Activated naive CD8-positive, alpha-beta T cell treated with anti-CD3 and anti-CD28 coated beads for 36 hours (primary cell): ENCODE measurements at places on chromosomes 4 and X. TPM values are rescaled to one million over a fixed set of nuclear protein-coding genes. Genes with fewer than 3 reads are reported as not detected.

DNA sequence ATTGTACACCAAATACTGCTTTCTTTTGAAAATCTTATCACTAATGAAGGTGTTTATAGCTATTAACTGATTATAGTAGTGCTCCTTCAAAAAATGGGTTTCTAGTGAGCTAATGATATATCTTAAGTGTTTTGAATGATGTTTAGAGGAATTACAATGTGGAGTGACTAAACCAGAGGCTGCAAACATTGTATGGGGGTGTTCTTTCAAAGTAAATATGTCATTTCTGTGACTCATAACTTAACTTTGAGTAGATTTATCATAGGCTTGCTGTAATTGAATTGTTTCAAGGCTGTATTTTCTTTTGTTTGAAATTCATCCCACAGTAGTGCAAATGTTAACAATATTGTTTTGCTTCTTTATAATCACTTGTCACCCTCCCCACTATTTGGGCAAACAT lies 141.6 kb downstream of the IL1RAPL2 start:
- DNase-seq, result no peak

GRCh38 chrX:135213200-135213844 lies 38.5 kb upstream of the ETDA start:
- DNase-seq, result peak; percentile 44

DNA sequence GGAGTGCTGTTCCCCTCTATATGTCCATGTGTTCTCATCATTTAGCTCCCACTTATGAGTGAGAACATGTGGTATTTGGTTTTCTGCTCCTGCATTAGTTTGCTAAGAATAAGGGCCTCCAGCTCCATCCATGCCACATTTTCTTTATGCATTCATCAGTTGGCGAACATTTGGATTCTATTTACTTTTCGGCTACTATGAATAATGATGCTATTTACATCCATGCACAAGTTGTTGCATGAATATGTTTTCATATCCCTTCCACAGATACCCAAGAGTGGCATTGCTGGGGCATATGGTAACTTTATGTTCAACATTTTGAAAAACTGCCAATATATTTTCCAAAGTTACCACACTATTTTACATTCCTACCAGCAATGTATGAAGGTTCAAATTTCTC lies 13.8 kb upstream of the DDX53 start:
- DNase-seq, result no peak

- no peak for DNase-seq
Measured at GRCh38 chr4:89137695-89138094, 26.4 kb downstream of the TIGD2 start.

GRCh38 chrX:40617566-40617965 lies 5.7 kb upstream of the MPC1L start:
- no peak for DNase-seq

GRCh38 chr4:99458911-99459447 lies 23.8 kb upstream of the ADH7 start:
- DNase-seq, result no peak

GRCh38 chr4:138204507-138204906 lies 37.6 kb downstream of the SLC7A11 start:
- DNase-seq, result no peak

- no peak for DNase-seq
Measured at GRCh38 chr4:100359441-100359840, 158.4 kb downstream of the EMCN start.

- DNase-seq, result no peak
Measured at GRCh38 chr4:53055274-53055673, 193.2 kb downstream of the RASL11B start.

- no peak for DNase-seq
Measured at GRCh38 chr4:2063557-2064275, 4.6 kb downstream of the NAT8L start.

GRCh38 chr4:123244137-123244536 lies 152.5 kb upstream of the SPRY1 start:
- DNase-seq, result no peak

- DNase-seq, result no peak
Measured at GRCh38 chr4:153207567-153207966, 3.3 kb downstream of the TRIM2 start.

- DNase-seq, result no peak
Measured at GRCh38 chr4:8830611-8831200, 40.9 kb downstream of the HMX1 start.

DNA sequence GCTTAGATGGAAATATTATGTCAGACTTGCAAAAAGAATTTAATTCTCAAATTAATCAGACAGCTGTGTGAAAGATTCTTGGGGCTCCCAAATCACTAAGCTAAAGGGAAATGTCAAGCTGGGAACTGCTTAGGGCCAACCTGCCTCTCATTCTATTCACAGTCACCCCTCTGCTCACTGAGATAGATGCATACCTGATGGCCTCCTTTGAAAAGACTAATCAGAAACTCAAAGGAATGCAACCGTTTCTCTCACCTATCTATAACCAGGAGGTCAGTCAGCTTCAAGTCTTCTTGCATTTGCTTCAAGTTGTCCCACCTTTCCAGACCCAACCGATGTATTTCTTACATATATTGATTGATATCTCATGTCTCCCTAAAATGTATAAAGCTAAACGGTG lies 882.7 kb downstream of the CENPC start:
- DNase-seq, result no peak

DNA sequence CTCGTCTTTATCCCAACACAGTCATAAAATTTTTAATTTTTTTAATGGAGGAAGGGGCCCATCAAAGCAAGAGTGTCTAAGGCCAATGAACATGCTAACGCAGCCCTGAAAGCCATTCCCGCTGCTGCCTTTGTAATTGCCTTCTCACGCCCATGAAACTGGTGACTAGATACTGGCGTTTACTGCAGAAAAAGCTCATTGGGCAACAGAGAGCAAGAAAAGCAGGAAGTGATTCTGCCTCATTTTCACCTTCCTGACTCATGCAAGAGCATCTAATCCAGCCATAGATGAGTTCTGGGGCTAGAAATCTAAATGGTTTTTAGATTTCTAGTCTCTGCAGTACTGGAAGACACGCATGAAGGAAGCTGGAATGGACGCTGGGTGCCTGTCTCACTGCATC lies 72.5 kb downstream of the ANXA3 start:
- no peak for DNase-seq

DNA sequence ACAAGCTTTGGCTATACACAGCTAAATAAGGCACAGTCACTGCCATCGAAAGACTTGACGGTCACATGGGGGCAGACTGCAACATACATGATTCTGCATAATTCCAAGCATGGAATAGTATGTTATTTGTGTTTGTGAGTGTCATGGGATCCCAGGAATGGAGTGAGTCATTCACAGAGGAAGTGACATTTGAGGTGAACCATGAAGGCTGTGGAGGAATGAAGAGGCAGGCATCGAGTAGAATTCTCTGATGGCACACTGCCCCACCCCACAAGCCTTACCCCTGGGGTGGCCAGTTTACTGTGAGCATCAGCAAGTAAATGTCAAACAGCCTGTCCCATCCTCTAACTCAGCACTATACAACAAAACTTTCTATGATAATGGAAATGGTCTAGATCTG lies 619.7 kb downstream of the MID1IP1 start:
- no peak for DNase-seq

DNA sequence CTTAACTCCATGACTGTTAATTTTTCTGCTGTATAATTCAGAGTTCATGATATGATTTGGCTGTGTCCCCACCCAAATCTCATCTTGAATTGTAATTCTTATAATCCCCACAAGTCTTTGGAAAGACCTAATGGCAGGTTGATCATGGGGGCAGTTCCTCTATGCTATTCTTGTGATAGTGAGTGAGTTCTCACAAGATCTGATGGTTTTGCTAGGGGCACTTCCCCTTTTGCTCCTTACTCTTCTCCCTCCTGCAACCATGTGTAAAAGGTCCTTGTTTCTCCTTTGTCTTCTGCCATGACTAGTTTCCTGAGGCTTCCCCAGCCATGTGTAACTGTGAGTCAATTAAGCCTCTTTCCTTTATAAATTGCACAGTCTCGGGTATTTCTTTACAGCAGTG lies 1751.9 kb downstream of the ARAP2 start:
- DNase-seq, result no peak

DNA sequence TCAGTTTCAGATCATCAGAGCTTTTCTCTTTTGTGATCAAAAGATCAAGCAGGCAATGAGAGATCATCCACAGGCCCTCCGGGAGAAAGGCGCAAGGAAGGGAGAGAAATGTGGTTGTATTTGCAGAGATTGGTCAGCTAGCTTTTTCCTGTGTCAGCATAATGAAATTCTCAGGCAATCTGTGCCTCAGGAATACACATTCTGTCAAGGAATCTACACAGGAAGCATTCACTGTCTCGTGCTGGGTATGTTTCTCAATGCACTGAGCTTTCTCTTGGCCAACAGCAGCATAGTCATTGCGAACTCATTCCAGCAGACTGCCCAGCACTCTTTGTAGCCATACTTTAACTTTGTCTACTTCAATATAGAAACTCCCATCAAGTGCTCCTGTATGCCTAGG lies 413.7 kb downstream of the PPP3CA start:
- no peak for DNase-seq

- DNase-seq, result no peak
Measured at GRCh38 chr4:161254375-161254774, 909.4 kb downstream of the FSTL5 start.

- DNase-seq, result peak; percentile 64
Measured at GRCh38 chr4:1285790-1286553, 3.7 kb upstream of the MAEA start.

DNA sequence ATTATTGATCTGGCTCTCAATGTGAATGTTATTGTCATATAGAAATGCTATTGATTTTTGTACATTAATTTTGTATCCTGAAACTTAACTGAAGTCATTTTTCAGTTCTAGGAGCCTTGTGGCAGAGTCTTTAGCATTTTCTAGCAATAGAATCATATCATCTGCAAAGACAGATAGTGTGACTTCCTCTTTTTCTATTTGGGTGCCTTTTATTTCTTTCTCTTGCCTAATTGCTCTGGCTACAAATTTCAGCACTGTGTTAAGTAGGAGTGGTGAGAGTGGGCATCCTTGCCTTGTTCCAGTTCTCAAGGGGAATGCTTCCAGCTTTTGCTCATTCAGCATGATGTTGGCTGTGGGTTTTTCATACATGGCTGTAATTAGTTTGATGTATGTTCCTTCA lies 102.7 kb downstream of the SH3BGRL start:
- no peak for DNase-seq

- DNase-seq, result no peak
Measured at GRCh38 chrX:114532111-114532805, 51.6 kb upstream of the HTR2C start.

DNA sequence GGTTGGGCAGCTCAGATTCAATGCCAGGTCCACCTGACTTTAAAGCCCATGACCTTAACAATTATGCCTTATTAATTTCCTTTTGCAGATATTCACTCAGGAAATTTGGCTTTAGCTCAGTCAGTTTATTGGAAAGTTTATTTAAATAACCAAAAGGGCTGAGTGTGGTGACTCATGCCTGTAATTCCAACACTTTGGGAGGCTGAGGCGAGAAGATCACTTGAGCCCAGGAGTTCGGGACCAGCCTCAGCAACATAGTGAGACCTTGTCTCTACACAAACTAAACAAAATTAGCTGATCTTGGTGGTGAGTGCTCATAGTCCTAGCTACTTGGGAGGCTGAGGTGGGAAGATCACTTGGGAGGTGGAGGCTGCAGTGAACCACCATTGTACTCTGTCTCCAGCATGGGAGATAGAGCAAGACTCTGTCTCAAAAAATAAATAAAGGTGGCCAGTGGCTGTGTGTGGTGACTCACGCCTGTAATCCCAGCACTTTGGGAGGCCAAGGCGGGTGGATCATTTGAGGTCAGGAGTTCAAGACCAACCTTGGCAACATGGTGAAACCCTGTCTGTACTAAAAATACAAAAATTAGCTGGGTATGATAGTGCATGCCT lies 43.3 kb downstream of the RHOH start:
- no peak for DNase-seq

DNA sequence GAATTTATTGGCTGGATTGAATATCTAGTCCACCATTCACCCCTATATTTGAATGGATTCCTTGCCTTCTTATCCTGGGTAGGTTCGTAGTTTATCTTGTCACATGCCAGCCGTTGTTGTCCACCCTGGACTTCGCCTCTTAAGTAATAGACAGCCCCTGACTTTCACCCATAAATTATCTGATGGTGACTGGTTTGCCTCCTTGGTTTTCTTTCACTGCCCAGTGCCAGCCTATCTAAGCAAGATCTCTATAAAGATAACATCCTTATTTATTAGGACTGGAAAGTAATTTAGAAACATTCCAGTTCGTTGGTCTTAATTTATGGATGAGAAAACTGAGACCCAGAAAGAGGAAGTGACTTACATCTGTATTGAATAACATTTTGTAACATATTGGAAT lies 410.3 kb downstream of the RPA4 start:
- no peak for DNase-seq

DNA sequence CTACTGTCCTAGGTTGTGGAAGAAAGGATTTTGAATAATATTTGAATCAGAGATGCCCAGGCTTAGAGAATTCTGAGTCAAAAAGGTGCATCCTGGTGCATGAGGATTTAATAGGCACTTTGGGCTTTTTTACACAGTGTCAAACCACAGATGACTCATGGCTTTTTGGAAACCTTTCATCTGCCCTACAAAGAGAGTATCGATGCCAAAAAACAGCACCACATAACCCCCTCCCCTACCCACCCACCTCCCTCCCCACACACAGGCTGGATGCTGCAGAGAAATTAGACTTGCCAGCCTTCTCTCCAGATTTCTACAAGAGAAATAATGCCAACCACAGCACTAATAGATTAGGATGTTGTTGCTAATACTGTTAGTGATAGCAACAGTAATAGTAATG lies 779.3 kb downstream of the NLGN4X start:
- DNase-seq, result no peak

DNA sequence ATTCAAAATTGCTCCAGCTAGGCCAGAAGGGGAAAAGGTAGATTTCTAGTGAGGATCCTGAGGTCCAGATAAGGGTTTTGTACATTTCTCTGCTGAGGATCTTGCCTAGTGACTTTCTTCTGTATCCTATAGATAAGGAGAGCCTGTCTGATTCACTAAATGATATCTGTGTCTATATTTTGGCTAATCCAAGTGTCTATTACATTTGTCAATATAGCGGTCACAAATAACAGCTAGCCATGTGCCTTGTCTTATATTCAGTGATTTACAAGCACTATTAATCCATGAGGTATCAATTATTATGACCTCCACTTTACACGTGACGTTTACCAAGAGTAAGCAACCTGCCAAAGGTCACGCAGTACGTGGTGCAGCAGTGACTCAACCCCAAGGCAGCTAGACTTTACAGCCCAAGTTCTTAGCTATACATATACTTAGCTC lies 41.6 kb downstream of the TMEM165 start:
- no peak for DNase-seq

GRCh38 chrX:31168551-31168950 lies 96.7 kb upstream of the FTHL17 start:
- DNase-seq, result no peak

FABP2 gene
- total RNA-seq, result not detected

GPRASP2 gene
- total RNA-seq, result 1.2 TPM

MTM1 gene
- total RNA-seq, result 11.6 TPM

SLC25A31 gene
- not detected for total RNA-seq

STOX2 gene
- total RNA-seq, result not detected

FAM9C gene
- not detected for total RNA-seq

CTAG1A gene
- not detected for total RNA-seq

SRPK3 gene
- not detected for total RNA-seq

MAGEA2B gene
- total RNA-seq, result not detected

NAP1L2 gene
- 2.9 TPM for total RNA-seq

PIGA gene
- total RNA-seq, result 28.1 TPM

ATP2B3 gene
- total RNA-seq, result not detected

TRPC5OS gene
- not detected for total RNA-seq

JCHAIN gene
- not detected for total RNA-seq

CA5B gene
- 5.4 TPM for total RNA-seq

SPANXB1 gene
- total RNA-seq, result not detected

DLG3 gene
- total RNA-seq, result 22.8 TPM

CT83 gene
- total RNA-seq, result not detected

XPNPEP2 gene
- total RNA-seq, result 0.12 TPM

SMIM20 gene
- 22.9 TPM for total RNA-seq

PF4V1 gene
- not detected for total RNA-seq
